ENCODE measurements at places on chromosomes 6 and 20.
A peak's percentile ranks its signal among the peaks of the same experiment; 100 is the strongest.

DNA sequence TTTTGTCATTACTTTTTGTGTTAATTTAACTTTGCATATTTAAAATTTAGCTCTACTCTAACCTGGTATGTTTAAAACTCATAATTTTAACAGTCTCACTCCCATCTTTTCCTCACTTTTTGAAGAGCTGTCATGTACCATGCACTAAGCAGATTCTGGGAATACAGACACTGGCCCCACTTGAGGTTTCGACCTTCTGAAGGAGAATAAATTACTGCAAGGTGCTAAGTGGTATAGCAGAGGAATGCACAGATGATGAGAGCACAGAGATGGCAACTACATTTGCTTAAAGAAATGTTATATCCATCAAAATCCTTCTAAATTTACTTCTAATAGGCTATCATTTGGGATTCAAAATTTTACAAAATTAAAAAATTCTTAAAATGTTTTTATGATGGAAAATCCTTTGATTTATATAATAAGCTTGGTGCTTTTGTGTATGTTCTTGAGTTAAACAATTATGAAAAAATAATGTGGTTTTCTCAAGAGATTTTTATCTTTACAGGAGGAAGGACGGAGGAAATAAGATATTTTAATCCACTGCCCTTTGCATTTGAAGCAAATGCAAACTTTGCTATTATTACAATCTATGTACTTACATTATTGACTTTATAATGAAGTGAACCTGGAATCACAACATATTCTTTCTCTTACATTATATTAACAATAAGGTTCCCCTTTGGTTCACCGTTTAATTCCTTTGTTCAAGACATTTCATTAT is 79.3 kb downstream of the AHI1 start:
- peaks cover 4% of the 10 kb centered on the region for H3K36me3 ChIP-seq
- H3K4me1 ChIP-seq, result peaks cover 10% of the 10 kb centered on the region
- DNase-seq, result no peak
- H3K27ac ChIP-seq, result no peak overlapping the region

DNA sequence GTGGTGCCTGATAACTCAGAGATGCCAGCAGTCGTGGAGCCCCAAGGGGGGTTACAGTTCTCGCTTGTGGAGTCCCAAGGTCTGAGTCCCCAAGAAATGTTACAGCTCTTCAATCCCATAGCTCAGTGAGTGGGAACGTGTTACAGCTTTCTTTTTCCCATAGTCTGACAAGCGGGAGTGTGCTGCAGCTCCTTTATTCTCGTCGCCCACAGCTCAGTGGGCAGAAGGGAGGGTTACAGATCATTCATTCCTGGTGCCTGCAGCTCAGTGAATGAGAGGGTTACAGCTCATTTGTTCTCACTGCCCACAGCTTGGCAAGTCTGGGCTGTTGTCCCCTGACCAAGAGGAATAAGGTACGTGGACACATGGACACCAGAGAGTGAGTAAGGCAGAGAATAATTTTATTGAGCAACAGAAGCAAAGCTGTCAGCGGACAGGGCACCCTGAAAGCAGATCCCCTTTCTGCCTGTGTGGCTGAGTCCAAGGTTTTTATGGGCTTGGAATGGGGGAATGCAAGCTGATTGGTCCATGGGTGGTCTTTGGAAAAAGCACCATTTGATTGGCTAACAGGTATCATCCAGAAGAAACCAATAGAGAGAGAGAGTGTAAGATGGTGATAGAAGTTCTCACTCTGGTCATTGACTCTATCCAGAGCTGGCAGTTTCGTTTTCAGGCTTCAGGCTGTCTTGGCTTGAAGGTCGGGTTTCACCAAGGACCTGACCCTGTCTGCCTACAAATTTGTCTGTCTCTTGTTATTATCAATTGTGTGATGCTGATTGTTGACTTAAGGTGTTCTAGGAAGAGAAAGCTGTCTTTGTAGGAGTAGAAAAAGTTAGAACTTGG is 16.4 kb downstream of the RNF217 start:
- H3K27ac ChIP-seq, result no peak overlapping the region
- H3K36me3 ChIP-seq, result peaks cover 12% of the 10 kb centered on the region
- no peak for DNase-seq
- no peak overlapping the region for H3K4me3 ChIP-seq
- no peaks in the 10 kb centered on the region for H3K27me3 ChIP-seq
- peaks cover 17% of the 10 kb centered on the region for H3K4me1 ChIP-seq

GRCh38 chr6:122673343-122673961 is 63.2 kb downstream of the PKIB start:
- peaks cover 5% of the 10 kb centered on the region for H3K4me1 ChIP-seq
- no peak overlapping the region for H3K27ac ChIP-seq
- H3K27me3 ChIP-seq, result no peaks in the 10 kb centered on the region
- DNase-seq, result peak; percentile 59
- no peak overlapping the region for H3K4me3 ChIP-seq
- H3K36me3 ChIP-seq, result no peaks in the 10 kb centered on the region

DNA sequence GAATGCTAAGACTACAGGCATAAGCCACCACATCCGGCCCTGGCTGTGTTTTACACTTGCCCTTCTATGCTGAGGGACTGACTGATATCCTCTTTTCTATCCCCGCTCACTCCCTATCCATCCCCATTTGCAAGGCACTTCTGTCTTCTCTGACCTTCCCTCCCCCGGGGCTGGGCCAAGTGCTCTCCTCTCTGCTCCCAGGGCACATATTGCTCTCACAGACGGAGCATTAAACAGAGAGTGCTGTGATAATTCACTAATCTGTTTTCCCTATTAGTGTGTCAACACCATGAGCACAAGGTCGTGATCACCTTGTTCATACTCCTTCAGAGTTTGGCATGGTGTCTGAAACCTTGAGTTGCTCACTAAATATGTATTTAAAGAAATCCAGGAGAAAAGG is 9.0 kb upstream of the SLC2A12 start:
- no peaks in the 10 kb centered on the region for H3K27me3 ChIP-seq
- H3K4me1 ChIP-seq, result peaks cover 18% of the 10 kb centered on the region
- H3K27ac ChIP-seq, result no peak overlapping the region
- no peak for DNase-seq
- H3K36me3 ChIP-seq, result no peaks in the 10 kb centered on the region

- no peaks in the 10 kb centered on the region for H3K27me3 ChIP-seq
- no peaks in the 10 kb centered on the region for H3K36me3 ChIP-seq
- DNase-seq, result no peak
These were observed 69.5 kb downstream of the SLX4IP start for GRCh38 chr20:10504608-10504993.

DNA sequence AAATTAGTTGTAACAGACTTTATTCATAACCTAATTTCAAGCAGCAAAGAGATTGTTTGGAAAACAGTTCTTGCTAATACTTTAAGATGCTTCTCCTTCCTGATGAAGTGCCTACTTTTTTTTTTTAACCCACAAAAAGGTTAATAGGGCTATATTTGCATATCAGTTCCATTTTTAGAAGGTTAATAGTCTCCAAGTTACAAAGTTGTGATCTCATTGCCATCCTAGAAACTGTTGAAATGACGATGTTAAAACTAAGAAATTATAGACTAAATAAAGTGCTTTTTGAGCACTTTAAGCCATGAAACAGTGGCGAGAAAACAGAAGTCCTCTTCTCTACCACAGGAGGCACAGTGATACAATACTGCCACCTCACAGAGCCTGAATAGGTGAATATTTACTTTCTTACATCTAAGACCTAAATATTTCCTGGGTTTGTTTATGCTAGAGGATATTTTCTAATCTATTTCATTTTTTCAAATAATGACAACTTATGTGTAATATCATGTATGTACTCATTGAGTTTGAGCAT is 5.3 kb downstream of the RNF144B start:
- no peak for DNase-seq
- H3K27ac ChIP-seq, result no peak overlapping the region
- no peaks in the 10 kb centered on the region for H3K36me3 ChIP-seq
- H3K4me1 ChIP-seq, result peaks cover 18% of the 10 kb centered on the region
- H3K27me3 ChIP-seq, result no peaks in the 10 kb centered on the region

GRCh38 chr6:90187437-90188121 is 109.1 kb downstream of the BACH2 start:
- H3K27me3 ChIP-seq, result no peaks in the 10 kb centered on the region
- peaks cover 9% of the 10 kb centered on the region for H3K4me1 ChIP-seq
- no peaks in the 10 kb centered on the region for H3K36me3 ChIP-seq
- no peak overlapping the region for H3K27ac ChIP-seq

DNA sequence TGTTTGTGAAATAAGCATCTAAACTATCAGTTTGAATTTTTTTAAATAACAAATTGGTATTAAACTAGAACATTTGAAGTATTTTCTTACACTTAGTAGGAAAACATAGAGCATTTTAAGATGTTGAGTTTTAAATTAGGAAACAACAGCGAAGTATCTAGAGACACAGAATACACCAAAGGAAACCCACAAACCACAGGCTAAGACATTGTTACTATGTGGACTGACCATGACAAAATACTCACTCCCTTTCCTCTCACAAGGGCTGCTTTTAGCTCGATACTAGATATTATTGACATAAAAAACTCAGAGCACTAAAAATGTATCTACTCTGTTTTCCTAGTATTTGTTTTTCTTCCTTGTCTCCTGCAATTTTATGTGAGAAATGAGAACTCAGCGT is 266.0 kb upstream of the CITED2 start:
- H3K4me3 ChIP-seq, result no peak overlapping the region
- no peaks in the 10 kb centered on the region for H3K36me3 ChIP-seq
- H3K27ac ChIP-seq, result no peak overlapping the region
- peak; percentile 55 for DNase-seq
- H3K27me3 ChIP-seq, result no peaks in the 10 kb centered on the region

GRCh38 chr6:48881551-48881950 is 581.5 kb downstream of the MMUT start:
- H3K27ac ChIP-seq, result no peak overlapping the region
- H3K4me1 ChIP-seq, result no peaks in the 10 kb centered on the region
- H3K27me3 ChIP-seq, result no peaks in the 10 kb centered on the region
- no peak for DNase-seq
- no peak overlapping the region for H3K4me3 ChIP-seq

- no peak for DNase-seq
- no peak overlapping the region for H3K4me3 ChIP-seq
- no peak overlapping the region for H3K27ac ChIP-seq
- H3K4me1 ChIP-seq, result no peaks in the 10 kb centered on the region
These were observed 209.3 kb upstream of the CDH4 start for GRCh38 chr20:61042506-61043385.

GRCh38 chr6:22664968-22665367 is 95.6 kb downstream of the HDGFL1 start:
- no peak overlapping the region for H3K4me3 ChIP-seq
- H3K4me1 ChIP-seq, result no peaks in the 10 kb centered on the region
- no peak for DNase-seq
- H3K27me3 ChIP-seq, result no peaks in the 10 kb centered on the region
- no peaks in the 10 kb centered on the region for H3K36me3 ChIP-seq

- H3K4me1 ChIP-seq, result peaks cover 12% of the 10 kb centered on the region
- no peak overlapping the region for H3K27ac ChIP-seq
- no peak for DNase-seq
- no peaks in the 10 kb centered on the region for H3K36me3 ChIP-seq
These were observed 24.4 kb upstream of the SLCO4A1 start for GRCh38 chr20:62617711-62618483.
